ENCODE measurements at places on chromosomes 13 and 19.

DNA sequence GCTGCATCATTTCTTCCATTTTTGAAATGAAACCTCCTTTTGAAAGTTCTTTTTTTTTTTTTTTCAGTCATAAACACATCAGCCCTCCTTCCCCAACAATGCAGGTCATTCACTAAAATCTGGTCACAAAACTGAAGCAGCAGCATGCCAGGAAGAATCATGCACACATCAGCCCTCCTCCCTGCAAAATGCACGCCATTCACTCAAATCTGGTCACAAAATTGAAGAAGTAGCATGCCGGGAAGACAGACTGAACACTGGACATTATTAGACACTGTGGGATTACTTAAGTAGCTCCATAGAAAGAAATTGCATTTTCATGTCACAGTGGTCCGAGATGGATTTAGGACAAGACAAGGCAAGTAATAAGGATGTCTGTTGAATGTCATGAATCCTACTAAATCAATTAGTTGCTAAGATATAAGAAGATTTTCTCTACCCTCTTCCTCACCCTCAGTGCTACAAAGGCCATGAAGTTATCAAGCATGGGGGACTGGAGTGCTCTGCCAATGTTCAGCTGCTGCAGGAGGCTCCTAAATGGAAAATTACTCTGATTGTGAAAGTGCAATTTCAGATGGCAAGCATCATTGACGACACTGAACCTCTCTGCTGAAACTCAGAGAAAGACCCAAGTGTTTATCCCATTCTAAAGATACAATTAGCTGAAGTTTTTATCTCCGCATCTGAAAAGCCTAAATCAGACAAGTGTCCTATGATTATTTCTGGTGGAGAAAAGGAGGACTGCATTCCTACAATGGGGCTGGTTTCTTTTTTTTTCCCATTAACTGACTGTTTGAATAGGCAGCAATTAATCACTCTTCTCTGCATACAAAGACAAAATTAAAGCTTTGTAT lies 913.2 kb downstream of the DIAPH3 start:
- DNase-seq, result no peak

- no peak for DNase-seq
Measured at GRCh38 chr13:40966298-40966697, 52.8 kb downstream of the ELF1 start.

GRCh38 chr13:102606537-102607309 lies 9.9 kb downstream of the TPP2 start:
- DNase-seq, result no peak

DNA sequence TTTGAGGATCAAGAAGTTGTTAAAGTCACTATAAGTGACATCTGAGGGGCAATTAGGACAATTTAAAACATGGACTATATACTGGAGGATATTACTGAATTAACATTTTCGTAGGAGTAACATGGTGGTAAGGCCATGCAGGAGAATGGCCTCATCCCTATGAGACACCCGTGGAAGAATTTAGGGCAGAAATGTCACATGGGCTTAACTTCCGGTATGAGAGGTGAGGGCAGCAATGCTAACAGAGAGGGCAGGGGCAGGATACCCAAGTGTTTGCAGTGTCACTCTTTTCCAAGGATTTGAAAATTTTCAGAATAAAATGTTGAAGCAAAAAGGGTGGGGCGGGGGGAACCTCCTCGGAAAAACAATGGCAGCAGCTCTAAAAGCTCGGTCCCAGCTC lies 23.6 kb downstream of the RANBP3 start:
- no peak for DNase-seq

DNA sequence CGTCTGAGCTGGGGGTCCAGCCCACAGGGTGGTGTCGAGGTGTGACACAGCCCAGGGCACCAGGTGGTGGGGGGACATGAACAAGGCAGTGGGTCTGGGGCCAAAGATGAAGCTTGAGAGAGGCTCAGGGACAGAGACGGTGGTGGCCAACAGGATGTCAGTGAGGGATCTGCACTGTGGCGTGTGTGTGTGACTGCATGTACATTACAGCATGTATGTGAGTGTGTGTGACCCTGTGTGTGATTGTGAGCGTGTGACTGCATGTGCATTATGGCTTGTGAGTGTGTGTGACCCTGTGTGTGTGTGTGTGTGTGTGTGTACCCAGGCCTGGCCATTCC lies 1.6 kb downstream of the ADAMTS10 start:
- DNase-seq, result no peak

- DNase-seq, result no peak
Measured at GRCh38 chr13:50291611-50292010, 276.4 kb downstream of the KCNRG start.

GRCh38 chr19:38441657-38442348 lies 8.3 kb downstream of the RYR1 start:
- DNase-seq, result no peak

GRCh38 chr13:50080203-50080910 lies 65.1 kb downstream of the KCNRG start:
- no peak for DNase-seq

DNA sequence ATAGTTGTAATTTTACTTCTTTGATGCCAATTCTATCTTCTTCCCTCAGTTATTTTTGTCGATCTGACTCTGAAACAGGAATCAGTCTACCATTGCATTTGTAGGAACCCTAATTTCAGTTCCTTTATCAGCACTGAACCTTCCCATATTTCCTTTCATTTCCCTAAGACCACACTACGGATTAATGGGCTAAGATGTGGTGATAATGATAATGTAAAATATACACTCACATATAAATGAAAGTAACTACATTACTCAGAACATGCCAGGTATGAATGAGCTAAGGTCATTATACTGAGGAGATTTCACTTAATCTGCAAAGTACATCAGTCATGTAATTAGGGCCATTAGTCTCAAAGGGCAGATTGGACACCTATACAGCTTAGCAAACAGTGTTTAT lies 60.2 kb upstream of the RFC3 start:
- no peak for DNase-seq

- DNase-seq, result no peak
Measured at GRCh38 chr19:41637484-41637883, 10.6 kb upstream of the CEACAM4 start.

Measured in brain pericyte (primary cell).